ENCODE measurements at places on chromosomes 12 and 14.

DNA sequence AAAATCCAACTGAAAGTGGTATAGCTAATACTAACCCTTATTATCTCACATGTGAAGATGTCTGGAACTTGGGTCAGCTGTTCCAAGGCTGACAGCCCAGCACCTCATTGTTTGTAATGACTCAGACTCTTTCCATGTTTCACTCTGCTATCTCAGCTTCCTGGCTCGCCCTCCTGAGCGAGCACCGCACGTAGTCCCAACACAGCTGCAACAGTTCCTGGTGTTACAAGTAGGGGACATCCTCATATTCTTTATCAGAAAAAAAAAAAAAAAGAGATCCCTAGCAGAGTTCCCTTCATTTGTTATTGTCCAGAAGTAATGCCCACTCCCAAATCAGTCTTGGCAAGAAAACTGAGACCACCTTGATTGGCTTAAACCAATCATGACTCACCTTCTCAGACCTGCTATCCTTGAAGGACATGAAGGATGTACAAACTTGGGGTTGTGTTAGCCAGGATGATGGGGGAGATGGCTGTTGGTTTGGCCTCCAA is 92.5 kb downstream of the ADCK1 start:
- no peak for DNase-seq

DNA sequence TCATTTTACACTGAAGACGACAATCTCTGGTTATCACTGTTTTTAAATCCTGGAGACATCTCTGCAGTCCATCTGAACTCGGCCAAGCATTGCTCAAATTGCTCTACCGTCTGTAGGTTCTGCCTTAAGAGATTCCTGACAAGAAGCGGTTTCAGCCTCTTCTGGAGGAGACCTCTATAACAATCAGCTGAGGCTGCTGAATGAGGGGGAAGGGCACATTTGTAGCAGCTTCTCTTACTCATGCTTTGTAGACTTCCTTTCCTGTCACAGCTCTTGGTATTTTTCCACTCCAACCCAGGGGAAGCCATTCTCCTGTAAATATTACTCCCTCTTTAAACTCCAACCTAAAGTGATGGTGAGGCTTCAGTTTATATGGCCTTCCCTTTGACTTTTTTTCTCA is 3.0 kb downstream of the ARG2 start:
- peak; percentile 40 for DNase-seq

GRCh38 chr12:90652280-90652679 is 302.7 kb downstream of the CCER1 start:
- no peak for DNase-seq

DNA sequence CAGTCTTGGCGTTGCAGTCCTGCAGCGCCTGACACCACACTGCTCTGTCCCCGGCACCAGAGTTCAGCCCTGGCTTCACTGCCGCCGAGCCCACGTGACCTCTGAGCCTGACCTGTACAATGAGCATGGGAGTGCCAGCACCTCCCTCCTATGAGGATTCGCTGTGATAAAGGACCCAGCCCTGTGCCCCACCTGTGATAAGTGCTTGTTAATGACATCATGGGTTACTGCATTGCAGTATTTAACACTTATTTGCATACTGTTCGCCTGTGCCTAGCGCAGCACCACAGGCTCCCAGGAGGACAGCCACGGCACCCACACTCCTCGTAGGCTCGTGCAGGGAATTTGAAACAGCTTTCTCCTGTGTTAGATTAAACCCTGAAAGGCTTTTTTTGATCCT is 118.2 kb upstream of the GSC start:
- DNase-seq: no peak

- DNase-seq: no peak
Observed at GRCh38 chr12:58833853-58834252, 86.5 kb downstream of the LRIG3 start.

- no peak for DNase-seq
Observed at GRCh38 chr14:70873627-70874026, 33.6 kb upstream of the PCNX1 start.

DNA sequence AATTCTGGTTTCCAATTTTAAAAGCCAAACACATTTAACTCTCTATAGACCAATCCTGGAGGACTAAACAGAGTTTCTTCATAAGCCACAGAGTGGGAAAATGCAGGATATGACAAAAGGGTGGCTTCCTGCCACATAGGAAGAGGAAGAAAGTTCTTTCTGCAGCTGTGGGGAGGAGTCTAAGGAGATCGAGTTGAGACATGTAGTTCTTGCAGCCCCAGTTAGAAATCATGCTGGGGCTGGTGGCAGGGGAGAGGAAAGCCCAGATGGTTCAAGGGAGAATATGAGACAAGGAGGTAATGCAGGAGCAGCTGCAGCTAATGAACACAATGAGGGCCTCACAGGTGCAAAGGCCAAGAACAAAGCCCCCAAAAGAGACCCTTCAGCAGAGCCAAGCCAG is 85.0 kb upstream of the ARID2 start:
- no peak for DNase-seq

DNA sequence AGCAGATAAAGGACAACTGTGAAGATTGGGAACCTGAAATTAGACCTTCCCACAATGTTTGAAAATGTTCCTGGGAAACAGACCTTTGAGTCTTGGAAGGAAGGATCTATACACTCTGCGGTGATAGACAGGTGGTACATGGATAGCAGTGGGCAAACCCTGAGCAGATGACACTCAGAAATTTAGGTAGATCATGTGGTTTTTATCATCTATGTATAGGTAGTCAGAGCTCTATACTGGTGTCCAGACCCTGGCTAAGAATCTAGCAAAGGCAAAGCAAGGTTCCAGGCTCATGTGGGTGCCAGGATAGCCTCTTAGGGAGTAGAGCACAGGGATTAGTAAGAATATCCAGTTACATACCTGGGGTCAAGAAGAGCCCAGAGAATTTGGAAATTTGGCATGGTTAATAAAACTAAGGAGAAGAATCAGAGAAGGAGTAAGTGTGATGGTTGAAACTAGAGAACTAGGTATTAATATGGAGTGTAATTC is 331.2 kb upstream of the FBXO33 start:
- DNase-seq: no peak

DNA sequence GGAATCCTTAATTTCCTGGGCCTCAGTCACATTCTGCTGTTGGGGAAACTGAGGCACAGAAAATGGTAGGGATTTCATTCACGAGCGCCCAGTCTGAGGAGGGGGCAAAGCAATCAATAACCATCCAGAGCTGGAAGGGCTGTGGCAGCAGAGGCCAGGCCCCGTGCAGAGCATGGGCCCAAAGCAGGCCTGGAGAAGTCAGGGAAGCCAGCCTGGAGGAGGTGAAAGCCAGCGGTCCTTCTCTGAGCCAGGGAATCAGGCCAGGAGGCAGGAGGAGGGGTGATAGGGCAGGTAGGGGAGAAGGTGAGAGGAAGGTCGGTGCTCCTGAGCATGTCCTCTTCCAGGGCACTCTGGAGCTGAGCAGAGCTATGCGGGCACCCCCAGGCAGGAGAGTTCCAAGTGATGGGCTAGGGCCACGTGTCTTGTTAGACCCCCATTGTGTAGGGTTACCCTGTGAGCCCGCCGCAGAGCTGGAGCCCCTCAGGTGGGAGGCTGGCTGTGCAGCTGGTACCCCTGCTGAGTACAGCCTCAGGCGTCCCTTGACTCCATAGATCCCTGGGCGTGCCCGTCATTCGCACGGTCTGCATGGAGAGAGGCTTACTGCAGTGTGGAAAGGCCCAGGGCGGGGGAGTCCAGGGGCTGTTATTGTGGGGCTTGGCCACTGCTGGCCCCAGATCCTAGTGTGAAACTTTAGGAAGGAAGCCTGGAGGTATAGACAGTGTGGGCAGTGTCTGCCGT is 4.8 kb downstream of the TNFAIP2 start:
- no peak for DNase-seq

GRCh38 chr12:97159377-97159776 is 252.3 kb downstream of the NEDD1 start:
- DNase-seq: no peak

- DNase-seq: no peak
Observed at GRCh38 chr14:35399083-35399937, 5.2 kb downstream of the NFKBIA start.

- DNase-seq: no peak
Observed at GRCh38 chr14:99628887-99629618, 15.9 kb upstream of the HHIPL1 start.

DNA sequence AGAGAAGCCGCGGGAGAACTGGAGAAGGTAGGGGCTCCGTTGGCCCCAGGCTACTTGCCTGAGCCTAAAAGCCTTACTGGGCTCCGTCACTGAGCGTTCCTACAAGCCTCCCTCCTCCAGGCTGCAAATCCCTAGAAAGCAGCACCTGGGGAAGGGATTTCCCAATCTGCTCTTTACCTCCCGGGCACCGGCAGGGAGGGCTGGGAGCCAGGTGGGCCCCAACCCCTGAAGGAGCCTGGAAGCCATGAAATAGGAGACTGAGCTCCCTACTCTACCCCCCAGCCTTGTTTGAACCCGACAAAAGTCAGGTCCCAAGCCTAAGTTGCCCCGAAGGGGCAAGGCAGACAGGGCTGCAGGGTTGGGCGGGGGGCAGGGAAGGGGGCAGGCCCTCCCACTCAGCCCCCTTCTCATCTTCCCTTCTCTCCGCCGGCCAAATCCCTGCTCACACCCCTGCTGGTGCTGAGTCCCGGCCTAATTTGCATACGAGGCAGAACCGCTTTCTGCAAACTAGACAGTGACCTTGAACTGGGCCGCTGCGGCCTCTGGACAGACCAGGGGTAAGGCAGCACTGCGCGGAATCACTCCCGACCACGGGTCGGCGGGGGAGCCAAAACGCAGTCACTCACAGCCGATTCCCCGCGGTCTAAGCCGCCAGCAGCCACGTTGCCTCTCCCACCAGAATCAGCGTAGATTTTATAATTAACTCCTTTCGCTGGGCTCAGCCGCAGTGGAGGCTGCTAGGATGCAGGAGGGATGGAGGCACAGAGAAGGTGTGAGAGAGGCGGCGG is 3.7 kb upstream of the HOXC12 start:
- DNase-seq: no peak

- peak; percentile 29 for DNase-seq
Observed at GRCh38 chr12:2958432-2959191, 585 bp upstream of the TEAD4 start.

GRCh38 chr12:96237465-96238077 is 43.4 kb downstream of the ELK3 start:
- DNase-seq: peak; percentile 95

DNA sequence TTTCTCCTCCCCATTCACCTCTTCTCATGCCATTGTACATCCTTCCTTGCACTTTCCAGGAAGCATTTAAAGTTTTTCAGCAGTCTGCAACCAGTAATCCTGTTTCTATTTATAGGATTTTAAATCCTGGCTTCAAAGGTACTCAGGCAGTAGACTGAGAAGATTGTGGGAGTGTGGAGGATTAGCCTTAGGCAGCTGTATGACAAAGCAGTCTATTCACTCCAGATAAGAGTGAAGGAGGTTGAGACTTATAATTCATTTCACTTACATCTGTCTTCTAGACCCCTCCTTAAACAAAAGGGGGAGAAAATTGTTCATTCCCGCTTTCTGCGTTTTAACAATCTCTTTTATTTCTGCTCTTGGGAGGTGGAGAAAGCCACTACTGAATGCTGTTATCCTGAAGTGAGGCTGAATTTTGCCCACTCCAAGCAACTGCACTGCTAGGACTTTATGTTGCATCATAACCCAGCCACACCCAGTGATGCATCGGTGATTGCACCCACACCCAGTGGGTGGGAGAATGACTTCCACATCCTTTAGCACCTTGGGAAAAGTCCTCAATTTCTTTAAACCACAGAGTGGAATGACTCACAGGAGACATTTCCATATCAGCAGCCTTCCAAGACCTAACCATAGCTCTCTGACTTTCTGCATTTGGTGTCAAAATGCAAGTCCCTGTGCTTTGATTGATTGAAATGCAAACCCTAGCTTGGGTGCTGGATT is 382.5 kb upstream of the ATP2B1 start:
- DNase-seq: peak; percentile 82

- DNase-seq: no peak
Observed at GRCh38 chr12:124487066-124487833, 80.2 kb downstream of the NCOR2 start.

- no peak for DNase-seq
Observed at GRCh38 chr12:69908203-69908602, 83.2 kb downstream of the MYRFL start.

DNA sequence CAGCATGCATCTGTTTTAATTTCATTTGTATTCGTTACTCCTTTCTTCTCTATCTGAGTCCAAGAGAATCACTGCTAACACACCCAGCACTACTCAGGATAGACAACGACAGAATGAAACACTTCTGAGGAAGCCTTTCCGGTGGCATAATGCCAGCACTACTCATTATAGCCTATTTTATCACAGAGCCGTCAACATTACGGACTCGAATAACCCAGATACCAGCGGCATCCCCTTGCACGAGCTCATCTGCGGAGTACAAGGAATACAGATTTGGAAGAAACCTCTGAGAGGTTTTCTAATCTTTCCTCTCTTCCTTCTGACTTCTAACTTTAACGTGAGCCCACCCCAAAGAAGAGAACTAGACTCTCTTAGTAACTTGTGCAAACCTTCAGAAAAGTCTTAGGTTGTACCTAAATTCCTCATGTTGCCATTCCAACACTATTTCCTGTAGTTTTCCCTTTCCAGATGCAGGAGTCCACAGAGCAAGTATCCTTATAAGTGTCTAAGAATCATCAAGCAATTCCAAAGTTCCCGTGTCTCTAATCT is 248.1 kb downstream of the APAF1 start:
- DNase-seq: no peak

- DNase-seq: no peak
Observed at GRCh38 chr12:6262623-6263022, 47.9 kb upstream of the PLEKHG6 start.

- DNase-seq: no peak
Observed at GRCh38 chr12:89939522-89940215, 231.0 kb upstream of the ATP2B1 start.

DNA sequence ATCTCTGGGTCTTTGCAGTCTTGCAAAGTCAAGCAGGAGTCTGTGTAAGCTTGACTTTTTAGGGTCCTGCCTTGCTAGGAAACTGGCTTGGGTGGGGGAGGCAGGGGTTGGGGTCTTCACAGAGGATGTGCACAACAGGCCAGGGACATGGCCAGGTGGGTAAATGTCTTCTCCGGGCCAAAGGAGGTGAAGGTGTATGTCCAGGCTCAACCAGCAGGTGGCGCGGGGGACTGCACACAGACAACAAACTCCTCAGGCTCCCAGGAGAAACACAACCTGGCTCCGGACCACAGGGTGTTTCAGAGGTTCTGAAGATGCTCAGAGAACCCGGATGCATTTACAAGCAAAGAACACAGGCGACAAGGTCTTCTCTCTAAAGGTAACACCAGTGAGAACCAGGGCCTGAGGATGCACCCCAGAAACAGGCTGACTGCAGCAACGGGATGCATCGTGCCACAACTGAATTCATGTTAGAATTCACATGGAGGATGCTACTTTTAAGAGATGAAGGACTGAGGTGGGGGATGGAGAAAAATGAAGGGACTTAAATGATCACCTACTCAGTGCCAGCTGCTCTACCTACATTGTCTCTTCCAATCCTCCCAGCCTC is 56.0 kb downstream of the PLEKHG3 start:
- DNase-seq: no peak

GRCh38 chr14:43735932-43736331 is 771.2 kb downstream of the FSCB start:
- DNase-seq: no peak
